ENCODE measurements at places on chromosomes 2 and 18. TPM values are rescaled to one million over a fixed set of nuclear protein-coding genes. Genes with fewer than 3 reads are reported as not detected.

GRCh38 chr2:9782197-9782719 lies 61.0 kb upstream of the TAF1B start:
- no peak overlapping the region for H3K4me3 ChIP-seq
- no peaks in the 10 kb centered on the region for H3K36me3 ChIP-seq
- H3K4me1 ChIP-seq = no peaks in the 10 kb centered on the region
- DNase-seq = no peak

- H3K36me3 ChIP-seq = no peaks in the 10 kb centered on the region
- H3K27ac ChIP-seq = no peak overlapping the region
- H3K4me1 ChIP-seq = peaks cover 34% of the 10 kb centered on the region
- H3K4me3 ChIP-seq = no peak overlapping the region
These were observed 19.0 kb downstream of the RHOB start for GRCh38 chr2:20465716-20466394.

- H3K4me1 ChIP-seq = no peaks in the 10 kb centered on the region
- no peaks in the 10 kb centered on the region for H3K36me3 ChIP-seq
- H3K4me3 ChIP-seq = no peak overlapping the region
- H3K27ac ChIP-seq = no peak overlapping the region
- no peak for DNase-seq
- H3K27me3 ChIP-seq = no peaks in the 10 kb centered on the region
These were observed 1615.8 kb upstream of the TMEFF2 start for GRCh38 chr2:193810533-193810932.

GRCh38 chr18:37871561-37871960 lies 306.0 kb upstream of the CELF4 start:
- no peaks in the 10 kb centered on the region for H3K4me1 ChIP-seq
- DNase-seq = no peak
- no peak overlapping the region for H3K27ac ChIP-seq
- no peaks in the 10 kb centered on the region for H3K27me3 ChIP-seq

DNA sequence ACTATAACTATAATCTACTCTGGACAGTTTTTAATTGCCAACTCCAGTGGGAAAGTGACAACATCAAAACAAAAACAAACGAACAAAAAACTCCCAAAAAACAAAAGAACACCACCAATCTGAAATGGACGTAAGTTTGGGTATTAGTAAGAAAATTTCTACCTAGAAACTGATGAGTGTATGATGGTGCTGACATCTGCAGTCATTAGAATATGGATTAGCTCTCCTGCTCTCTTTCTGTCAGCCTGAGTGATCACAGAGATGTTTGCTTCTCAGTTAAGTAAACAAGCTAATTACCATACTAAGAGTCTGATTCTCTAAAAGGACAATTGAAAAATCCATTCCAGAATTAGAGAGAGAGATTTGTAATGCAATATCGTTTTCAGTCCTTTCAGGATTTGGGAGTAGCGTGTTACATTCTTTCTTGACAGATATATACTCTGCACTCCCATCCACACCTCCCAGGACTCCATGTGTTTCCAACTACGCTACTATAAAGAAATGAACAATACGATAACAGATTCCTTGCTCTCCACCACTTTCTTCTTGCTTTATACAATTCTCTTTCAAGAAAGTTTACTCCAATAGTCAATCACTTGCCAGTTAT lies 1347.4 kb upstream of the PIK3C3 start:
- no peak for DNase-seq
- no peaks in the 10 kb centered on the region for H3K36me3 ChIP-seq
- no peaks in the 10 kb centered on the region for H3K27me3 ChIP-seq
- no peak overlapping the region for H3K27ac ChIP-seq
- no peak overlapping the region for H3K4me3 ChIP-seq
- H3K4me1 ChIP-seq = no peaks in the 10 kb centered on the region

- no peaks in the 10 kb centered on the region for H3K36me3 ChIP-seq
- DNase-seq = no peak
- no peak overlapping the region for H3K4me3 ChIP-seq
- H3K27ac ChIP-seq = no peak overlapping the region
- no peaks in the 10 kb centered on the region for H3K4me1 ChIP-seq
These were observed 74.0 kb downstream of the FRZB start for GRCh38 chr2:182792441-182792840.

DNA sequence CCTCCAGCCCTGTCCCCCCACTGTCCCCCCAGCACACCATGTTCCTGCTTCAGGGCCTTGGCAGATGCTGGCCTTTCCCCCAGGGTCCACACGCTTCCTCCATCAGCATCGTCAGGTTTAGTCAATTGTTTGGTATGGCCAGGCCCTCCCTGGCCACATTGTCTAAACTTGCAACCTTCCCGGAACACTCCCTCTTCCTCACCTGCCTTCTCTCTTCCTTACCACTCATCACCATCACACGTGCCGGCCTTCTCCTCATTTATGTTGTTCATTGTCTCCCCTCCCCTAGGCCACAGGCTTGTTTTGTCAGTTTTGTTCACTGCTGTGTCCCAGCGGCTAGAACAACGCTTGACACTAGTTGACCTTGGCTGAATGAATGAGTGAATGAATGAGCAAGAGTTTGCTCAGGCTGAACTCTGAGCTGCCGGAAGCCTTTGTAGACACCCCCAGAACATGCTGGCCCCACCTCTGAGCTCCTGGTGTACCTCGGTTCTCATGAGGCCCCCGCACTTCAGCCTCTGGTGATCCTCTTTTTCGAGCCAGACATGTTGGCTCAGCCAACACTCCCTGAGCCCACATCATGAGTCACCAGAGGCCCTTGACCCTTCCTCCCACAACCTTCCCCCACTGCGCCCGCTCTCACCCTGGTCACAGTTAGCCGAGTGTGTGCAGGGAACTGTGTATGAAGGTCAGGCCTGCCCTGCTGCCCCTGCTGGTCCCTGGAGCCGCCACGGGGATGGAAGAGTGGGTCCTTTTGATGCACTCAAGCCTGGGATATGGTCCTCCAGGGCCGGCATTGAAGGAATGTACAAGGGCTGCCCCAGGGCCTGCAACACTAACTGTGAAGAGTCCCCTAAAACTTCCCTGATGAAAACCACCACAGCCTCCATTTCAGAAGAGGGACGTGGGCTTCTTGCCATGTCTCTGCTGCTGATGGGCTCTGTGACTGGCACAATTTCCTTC lies 57.5 kb downstream of the HS1BP3 start:
- no peaks in the 10 kb centered on the region for H3K27me3 ChIP-seq
- H3K4me1 ChIP-seq = peaks cover 22% of the 10 kb centered on the region
- no peaks in the 10 kb centered on the region for H3K36me3 ChIP-seq
- DNase-seq = peak; percentile 36
- H3K4me3 ChIP-seq = no peak overlapping the region

DNA sequence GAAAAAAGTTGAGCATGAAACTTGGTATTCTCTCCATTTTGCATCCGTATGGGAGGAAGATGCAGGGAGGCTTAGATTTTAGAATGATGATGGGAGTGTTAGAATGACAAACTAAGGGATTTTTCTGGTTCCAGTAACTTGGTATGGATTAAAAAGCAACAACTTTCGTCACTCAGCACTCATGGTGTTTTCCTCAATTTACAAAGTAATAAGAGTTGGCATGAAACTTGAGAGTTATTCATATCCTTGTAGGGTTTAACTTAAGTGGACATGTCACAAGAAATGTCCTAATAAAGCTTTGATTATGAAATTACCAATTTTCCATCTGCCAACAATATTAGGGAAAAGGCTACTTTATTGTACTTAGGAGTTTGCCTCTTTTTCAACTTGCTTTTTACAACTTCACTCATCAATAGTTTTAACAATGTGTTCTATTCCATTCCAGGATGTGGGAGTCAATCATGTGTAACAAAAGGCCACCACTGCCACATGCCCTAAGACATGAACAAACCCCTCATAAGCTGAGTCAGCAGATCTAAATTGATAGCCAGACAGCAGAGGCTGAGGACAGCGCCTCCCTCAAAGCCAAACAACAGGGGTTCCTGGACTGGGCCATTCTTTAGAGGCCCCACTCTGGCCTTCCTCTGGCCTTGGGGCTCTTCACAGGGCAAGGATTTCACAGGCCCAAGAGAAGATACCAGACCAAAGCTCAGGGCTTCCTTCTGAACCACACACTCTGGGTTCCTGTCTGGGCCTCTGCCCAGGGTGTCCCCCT lies 265.8 kb downstream of the TNS1 start:
- no peaks in the 10 kb centered on the region for H3K36me3 ChIP-seq
- H3K4me3 ChIP-seq = no peak overlapping the region
- H3K4me1 ChIP-seq = no peaks in the 10 kb centered on the region
- no peak overlapping the region for H3K27ac ChIP-seq

DNA sequence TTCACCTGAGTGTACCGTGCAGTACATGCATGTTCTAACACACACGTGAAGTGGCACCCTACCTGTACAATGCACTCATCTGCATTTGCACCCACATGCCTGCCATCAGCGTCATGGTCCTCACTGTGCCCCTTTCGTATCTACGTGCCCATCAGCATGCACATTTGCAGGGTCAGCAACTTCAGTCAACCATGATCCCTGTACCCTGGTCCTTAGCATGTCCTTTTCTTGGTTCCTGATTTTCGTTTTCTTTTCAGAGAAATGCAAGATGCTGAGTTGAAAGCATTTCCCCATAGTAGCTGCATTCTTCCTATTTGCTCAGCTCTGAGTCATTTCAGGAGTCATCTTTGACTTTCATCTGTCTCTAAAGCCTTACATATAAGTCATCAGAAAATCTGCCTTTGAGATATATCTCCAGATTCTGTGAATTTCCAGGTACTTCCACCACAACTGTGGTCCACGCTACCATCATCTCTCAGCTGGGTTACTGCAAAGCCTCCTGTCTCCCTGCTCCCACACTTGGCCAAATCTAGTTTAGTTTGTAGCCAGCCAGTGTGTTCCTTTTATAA lies 14.7 kb upstream of the PUM2 start:
- DNase-seq = no peak
- no peak overlapping the region for H3K27ac ChIP-seq
- no peaks in the 10 kb centered on the region for H3K4me1 ChIP-seq
- H3K27me3 ChIP-seq = no peaks in the 10 kb centered on the region

DNA sequence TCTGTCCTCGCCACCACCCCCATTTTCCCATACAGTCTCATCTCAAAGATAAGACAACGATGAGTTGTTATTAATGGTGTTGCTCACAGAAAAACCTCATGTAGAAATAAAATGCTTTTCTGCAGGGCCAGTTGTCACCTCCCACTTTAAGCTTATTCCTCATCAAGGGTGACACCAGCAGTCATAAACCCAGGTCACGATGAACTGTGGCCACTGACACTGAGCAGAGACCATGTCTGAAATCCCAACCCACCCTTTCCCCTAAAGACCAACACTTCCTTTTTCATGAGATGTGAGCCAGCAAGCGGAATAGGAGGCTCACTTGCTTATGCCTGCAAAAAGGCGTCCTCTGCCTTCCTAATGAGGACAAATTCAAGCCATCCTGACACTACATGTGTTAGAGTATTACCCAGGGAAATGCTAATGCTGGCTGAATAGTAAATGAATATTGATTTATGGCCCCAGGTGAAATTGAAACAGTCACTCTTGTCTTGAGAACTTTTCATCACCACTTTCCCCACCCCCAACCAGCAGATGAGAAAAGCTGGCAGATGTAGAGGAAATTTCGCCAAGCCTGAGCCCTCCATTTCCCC lies 228.4 kb downstream of the MGAT5 start:
- no peak for DNase-seq
- no peaks in the 10 kb centered on the region for H3K27me3 ChIP-seq
- H3K4me3 ChIP-seq = no peak overlapping the region
- no peaks in the 10 kb centered on the region for H3K4me1 ChIP-seq
- no peaks in the 10 kb centered on the region for H3K36me3 ChIP-seq

GRCh38 chr2:171723716-171724683 lies 36.7 kb downstream of the DYNC1I2 start:
- no peaks in the 10 kb centered on the region for H3K27me3 ChIP-seq
- no peak overlapping the region for H3K4me3 ChIP-seq
- H3K36me3 ChIP-seq = no peaks in the 10 kb centered on the region

DNA sequence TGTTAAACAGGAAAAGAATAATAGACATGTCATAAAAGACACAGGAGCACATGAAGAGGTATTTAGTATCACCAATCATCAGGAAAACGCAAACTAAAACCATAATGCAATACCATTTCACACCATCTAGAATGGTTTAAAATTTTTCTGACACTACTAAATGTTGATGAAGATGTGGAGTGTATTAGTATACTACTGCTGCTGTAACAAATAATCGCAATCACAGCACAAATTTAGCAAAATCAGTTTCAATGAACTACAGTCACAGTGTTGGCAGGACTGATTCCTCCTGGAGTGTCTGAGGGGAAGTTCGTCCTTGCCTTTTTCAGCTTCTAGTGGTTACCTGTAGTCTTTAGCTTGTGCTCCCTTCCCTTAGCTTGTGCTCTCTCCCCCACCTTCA lies 24.1 kb downstream of the SMAD2 start:
- H3K27ac ChIP-seq = no peak overlapping the region
- H3K4me3 ChIP-seq = no peak overlapping the region
- no peaks in the 10 kb centered on the region for H3K4me1 ChIP-seq
- no peaks in the 10 kb centered on the region for H3K36me3 ChIP-seq

GRCh38 chr2:204664708-204665121 lies 119.4 kb downstream of the PARD3B start:
- H3K27ac ChIP-seq = peak overlapping the region; percentile 20
- no peaks in the 10 kb centered on the region for H3K36me3 ChIP-seq
- H3K4me3 ChIP-seq = no peak overlapping the region
- no peak for DNase-seq
- peaks cover 9% of the 10 kb centered on the region for H3K4me1 ChIP-seq

DNA sequence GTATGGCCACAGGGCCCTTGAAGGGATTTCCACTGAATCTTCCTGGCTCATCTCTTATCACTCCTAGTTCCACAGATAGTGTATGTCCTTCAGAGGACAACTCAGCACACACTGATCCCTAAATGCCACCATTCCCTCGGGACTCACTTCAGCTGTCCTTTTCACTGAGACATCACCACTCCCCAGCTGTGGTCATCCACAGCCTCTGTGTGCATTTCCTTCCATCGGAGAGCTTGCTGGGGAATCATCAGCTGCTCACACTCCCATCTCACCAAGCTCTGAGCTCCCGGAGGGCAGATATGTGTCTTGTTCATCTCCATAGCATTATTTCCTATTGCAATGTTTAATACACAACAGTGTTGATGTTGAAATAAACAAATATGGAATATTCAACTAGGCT lies 759.5 kb downstream of the RNF144A start:
- no peaks in the 10 kb centered on the region for H3K27me3 ChIP-seq
- H3K36me3 ChIP-seq = no peaks in the 10 kb centered on the region

DNA sequence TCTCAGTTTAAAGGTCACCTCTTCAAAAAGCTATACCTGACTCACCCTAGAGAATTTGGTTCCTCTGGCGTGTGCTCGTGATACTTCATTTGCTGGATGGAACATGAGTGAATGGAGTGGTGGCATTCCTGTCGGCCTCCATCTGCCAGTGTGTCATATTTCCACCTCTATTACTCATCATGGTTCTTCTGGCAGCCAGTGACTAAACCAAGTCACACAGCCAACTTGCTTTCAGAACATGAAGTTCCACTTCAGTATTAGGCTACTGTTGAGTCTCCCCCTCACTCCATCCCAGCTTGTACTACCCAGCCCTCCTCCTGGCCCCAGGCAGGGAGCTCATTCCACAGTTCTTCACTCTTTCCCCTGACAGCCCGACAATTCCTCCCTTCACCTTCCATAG lies 169.8 kb downstream of the MREG start:
- no peaks in the 10 kb centered on the region for H3K36me3 ChIP-seq
- H3K4me3 ChIP-seq = no peak overlapping the region
- no peaks in the 10 kb centered on the region for H3K4me1 ChIP-seq

SERPINB7 gene
- total RNA-seq = not detected

ATP8B1 gene
- total RNA-seq = 18.5 TPM

STAT4 gene
- total RNA-seq = 0.52 TPM

EVX2 gene
- total RNA-seq = not detected

ARHGEF4 gene
- 39.9 TPM for total RNA-seq

KIF1A gene
- 79.1 TPM for total RNA-seq

SLC9A4 gene
- total RNA-seq = not detected

IL1F10 gene
- not detected for total RNA-seq

TCF7L1 gene
- total RNA-seq = 4.3 TPM

All from body of pancreas (tissue), 4 donors.